Stimulated activated CD8-positive, alpha-beta memory T cell treated with anti-CD3 and anti-CD28 coated beads, Interleukin-7, amount 100 ng/mL, for 1 hour (primary cell): ENCODE measurements at places on chromosomes 5 and 9.

DNA sequence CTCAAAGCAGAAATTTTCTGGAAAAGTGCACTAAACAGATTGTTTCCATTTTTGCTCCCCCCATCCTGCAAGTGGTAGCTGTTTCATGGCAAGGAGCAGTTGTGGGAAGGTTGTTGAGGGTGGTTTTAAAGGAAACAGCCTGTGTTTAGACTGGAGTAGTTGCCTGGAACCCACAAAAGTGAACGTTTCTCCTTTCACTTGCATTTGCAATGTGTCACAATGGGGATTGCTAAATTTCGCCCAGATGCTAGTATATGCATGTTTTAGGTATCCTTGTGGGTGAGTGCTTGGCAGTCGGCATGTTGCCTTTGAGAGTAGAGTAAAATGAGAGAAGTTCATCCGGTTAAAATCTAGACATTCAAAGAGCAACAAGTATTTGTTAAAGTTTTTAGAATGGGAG is 1099.9 kb upstream of the DMAC1 start:
- DNase-seq: no peak

DNA sequence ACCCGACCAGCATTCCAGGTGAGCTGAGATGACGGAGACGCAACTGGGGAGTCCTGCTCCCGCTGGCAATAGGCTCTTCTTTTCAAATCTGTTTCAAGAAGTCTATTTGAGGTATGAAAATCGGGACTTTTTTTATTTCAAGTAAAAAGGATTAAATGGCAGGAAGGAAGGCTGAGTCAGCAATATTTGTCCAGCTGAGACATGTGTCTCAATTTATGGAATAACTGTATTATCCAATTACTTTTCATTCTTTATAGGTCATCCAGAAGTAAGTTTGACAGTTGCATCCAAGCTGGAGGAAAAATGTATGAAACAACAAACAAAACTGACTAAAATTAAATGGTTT is 221.1 kb downstream of the NR2F1-AS1 start:
- DNase-seq: no peak

DNA sequence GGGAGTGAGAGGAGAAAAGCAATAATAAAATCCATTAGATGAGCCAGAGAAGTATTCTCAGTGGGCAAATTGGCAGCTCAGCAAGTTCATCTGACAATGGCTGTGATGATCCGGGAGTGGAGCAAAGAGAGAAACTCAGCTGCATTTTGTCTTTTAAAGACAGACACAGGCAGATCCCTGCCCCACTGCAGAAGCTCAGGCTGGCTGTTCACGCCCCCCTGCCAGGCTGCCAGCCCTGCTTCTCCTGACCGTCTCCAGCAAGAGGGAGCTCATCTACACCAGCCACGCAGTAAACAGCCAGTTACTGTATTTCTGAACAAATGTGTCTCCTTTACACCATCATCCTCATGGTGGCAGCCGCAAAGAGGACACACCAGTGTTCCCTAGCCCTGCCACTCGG is 114.3 kb upstream of the SARDH start:
- no peak for DNase-seq

DNA sequence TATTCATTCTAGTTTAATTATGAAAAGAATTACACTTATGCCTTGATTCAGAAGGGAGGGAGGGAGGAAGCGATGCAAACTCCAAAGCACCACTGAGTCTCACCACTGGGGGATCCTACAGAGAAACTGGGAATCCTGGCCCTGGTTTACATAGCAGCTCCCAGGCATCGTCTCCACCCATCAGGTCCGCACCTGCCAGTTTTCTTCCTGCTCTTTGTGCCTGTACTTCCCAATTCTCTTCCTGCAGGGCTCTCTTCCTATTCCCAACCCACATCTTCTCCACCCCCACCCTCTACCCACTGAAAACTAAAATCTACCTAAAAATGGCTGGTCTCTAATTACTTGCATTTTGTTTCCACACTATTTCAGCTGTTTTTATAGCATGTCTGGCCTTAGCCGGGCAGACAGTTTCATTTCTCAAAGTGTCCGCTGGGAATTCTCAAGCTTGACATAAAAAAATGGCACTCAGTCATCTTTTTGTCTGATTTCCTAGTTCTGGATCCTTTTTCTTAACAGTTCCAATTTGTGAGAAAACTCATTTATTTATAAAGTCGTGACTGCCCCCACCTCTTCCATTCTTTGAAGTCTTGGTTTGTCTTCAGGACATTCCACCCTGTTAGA is 1.6 kb upstream of the TNIP1 start:
- DNase-seq: no peak

GRCh38 chr9:20041697-20042081 is 252.9 kb upstream of the SLC24A2 start:
- no peak for DNase-seq

DNA sequence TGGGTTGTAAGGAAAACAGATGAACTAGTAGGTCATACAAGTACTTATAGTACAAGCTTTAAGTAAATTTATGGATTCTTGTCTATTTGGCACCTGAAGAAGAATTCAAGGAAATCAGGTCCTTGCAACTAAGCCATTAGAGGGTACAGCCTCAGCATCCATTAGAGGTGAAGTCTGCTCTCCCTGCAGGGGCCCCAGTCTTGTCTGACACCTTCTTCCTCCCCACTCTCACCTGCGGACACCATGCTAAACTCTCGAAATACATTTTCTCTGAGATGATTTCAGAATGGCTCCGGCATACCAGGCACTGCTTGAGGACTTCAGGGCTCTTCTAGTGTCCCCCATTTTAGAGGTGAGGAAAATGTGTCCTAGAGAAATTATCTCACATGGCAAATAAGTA is 137.9 kb downstream of the GNAQ start:
- DNase-seq: no peak

GRCh38 chr9:108609227-108609896 is 246.4 kb downstream of the ACTL7B start:
- DNase-seq: no peak

GRCh38 chr9:121751686-121752445 is 100.4 kb downstream of the DAB2IP start:
- no peak for DNase-seq

GRCh38 chr5:171363846-171364245 is 23.8 kb upstream of the NPM1 start:
- DNase-seq: no peak

DNA sequence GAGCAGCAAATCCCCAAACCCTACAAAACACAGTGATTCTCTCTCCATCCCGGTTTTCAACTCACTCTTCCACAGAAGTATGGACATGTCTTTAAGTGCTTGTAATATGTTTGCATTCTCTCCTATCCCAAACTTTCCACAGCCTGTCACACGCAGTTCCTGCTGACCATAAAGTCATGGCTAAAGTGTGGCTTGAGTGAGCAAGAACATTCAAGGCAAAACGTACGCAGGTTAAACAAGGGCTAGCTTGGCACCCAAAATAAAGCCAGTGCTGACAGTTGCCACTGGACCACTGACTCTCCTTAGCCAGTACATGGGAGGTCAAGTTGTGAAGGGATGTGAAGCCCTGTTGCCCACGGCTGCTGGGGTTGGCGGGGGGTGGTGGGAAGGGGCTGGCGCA is 211.1 kb upstream of the IRX1 start:
- no peak for DNase-seq

DNA sequence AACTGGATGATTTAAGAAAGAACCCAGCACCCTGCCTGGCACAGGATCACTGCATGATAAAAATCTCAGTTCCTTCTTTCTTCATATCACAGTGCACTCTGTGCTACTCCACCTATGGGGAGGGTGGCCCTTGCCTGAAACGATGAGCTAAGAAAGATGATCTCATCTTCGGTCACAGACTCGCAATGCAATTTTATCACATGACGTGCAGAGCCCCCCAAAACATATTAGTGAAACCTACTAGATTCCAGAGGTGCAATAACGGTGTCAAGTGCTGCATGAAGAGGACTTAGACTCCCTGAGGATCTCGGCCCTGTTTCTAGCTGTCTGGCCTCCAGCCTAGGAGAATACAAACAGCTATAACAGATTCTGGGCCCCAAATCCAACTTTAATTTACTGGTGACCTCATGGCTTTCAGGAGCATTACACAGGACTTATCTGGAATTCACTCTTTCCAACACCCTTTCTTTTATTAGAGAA is 104.0 kb downstream of the EBF1 start:
- no peak for DNase-seq
